ENCODE measurements at places on chromosomes 4 and X. TPM values are rescaled to one million over a fixed set of nuclear protein-coding genes. Genes with fewer than 3 reads are reported as not detected.

GRCh38 chrX:150871341-150871811 lies 27.1 kb downstream of the CD99L2 start:
- DNase-seq = no peak

- no peak for DNase-seq
Observed at GRCh38 chr4:61425315-61425714, 225.2 kb downstream of the ADGRL3 start.

- DNase-seq = peak; percentile 29
Observed at GRCh38 chr4:150289198-150289597, 211.0 kb downstream of the DCLK2 start.

GRCh38 chrX:150899191-150899757 lies 806 bp upstream of the CD99L2 start:
- peak; percentile 26 for DNase-seq

DNA sequence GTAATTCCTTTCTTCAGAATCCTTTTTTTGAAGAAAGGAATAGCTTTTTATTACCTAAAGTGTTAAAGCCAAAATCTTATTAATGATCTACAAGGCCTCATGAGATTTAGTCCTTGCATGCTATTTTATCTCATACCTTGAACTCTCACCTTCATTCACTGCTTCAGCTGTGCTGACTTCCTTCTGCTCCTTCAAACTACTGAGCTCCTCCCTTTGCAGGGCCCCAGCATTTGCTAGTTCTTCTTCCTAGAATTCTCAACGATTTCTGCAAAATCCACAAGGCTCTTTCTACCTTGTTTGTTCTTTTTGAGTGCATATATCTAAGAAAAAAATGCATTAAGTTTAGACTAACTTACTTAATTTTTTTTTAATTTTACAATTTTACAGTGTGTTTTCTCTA lies 619.5 kb downstream of the EPHA5 start:
- DNase-seq = no peak

DNA sequence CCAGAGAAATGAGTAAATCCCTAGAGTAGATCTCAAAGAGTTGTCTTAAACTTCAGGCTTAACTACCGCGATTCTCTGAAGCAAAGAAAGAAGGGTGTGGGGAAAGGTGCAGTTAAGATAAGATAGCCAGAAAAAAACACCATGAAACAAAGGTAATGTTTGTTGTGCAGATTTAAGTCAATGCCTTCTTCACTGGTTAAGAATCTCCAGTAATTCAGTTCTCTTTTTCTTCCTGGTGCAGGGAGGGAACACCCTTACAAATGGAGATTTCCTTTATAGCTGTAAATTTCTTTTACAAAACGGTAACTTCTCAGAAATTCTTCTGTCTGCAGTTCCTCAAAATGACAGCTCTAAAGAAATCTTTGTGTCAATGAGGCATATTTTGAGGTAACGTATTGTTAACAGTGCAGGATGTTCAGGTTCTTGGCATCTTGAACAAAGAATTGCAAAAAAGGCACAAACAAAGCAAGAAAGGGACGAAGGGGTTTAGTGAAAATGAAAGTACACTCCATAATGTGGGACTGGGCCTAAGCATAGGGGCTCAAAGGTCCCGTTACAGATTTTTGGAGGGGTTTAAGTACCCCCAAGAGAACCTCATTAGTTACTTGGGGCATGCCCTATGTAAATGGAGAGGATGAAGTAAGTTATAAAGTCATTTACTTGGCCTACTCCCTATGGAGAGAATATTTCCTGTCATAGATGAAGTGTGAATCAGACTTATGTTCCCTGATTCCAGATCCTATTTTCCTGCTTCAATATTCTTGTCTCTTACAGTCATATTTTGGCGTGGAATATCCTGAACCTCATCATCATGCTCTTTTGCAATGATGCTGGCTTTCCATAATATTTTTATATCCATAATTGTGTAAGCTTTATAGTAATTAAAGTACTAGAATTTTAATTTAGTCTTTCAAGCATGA lies 492.0 kb downstream of the PCDH11X start:
- DNase-seq = no peak

GRCh38 chr4:25165916-25166315 lies 5.7 kb upstream of the SEPSECS start:
- no peak for DNase-seq

DNA sequence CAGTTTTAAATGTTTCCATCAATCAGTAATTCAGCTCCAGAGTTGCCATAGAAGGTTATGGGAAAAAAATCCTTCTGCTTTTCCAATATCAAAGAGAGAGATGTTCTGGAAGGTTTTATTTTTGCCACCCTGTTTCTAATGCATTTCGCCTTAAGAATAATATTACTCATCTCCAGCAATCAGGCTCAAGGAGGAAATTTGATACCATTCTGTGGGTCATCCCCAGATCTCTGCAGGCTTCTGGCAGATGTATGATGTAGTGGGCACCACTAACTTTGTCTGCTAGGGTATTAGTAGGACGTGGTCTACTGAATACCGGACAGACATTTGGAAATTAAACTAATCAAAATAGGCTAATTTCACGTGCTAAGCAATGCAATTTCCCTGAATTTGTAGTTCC lies 645.4 kb upstream of the TENM3 start:
- no peak for DNase-seq

- no peak for DNase-seq
Observed at GRCh38 chr4:82528868-82529267, 32.9 kb downstream of the TMEM150C start.

GRCh38 chr4:150818661-150819060 lies 196.4 kb downstream of the LRBA start:
- DNase-seq = no peak

DNA sequence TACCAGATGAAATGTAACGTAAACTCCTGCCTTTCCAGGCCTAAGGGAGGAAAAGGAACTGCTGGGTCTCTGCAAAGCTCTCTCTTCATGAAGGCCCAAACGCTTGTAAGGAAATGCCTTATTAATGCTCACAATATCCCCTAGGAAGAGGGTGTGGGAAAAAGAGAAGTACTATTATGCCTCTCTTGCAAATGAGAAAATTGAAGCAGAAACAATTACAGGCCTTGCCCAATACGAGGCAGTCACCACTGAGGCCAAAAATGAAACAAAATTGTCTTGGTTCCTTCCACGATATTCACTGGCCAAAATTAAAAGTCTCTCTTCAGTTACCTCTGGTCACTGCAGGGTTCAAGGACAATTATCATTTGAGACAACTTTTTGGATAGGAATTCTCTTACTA lies 3.2 kb downstream of the SCARB2 start:
- DNase-seq = no peak

GRCh38 chrX:68997911-68998310 lies 167.3 kb downstream of the PJA1 start:
- DNase-seq = no peak

DNA sequence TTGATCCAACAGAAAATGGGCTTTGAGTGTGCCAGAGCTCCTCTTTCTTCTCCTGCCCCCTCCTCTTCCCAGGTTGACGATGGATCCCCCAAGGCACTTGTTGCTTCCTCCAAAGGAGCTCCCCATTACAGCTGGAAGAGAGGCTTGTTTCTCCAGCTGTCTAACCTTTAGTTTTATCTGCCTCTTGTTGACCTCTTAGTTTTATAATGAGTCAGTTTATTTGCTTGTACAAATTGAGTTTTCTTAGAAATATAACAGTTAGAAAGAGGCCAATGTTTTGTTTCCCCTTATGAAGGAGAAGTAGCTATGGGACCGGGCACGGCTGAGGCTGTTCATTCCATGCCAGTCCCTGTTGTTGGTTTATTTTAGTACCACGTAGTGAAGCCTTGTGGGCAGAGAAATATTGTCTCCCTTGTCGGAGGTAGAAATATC lies 158.2 kb downstream of the SPRY1 start:
- DNase-seq = no peak

DNA sequence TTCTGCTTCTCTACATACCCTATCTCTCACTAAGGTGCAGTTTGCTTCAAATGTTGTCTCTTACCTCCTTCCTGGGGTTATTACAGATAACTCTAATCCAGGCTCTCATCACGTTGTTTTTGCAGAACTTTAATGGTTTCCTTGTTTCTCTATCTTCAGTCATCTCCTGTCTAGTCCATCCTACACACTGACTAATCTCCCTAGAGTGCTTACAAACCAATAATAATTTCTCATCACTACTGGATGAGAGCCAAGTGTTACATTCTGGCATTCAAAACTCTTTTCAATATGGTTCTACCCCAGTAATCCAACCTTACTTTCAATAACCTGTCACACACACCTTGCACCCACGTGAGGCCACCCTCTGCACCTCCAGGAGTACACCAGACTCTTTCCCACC lies 86.1 kb downstream of the SYNPO2 start:
- DNase-seq = no peak

GRCh38 chr4:71460371-71460770 lies 121.6 kb downstream of the SLC4A4 start:
- DNase-seq = no peak

DNA sequence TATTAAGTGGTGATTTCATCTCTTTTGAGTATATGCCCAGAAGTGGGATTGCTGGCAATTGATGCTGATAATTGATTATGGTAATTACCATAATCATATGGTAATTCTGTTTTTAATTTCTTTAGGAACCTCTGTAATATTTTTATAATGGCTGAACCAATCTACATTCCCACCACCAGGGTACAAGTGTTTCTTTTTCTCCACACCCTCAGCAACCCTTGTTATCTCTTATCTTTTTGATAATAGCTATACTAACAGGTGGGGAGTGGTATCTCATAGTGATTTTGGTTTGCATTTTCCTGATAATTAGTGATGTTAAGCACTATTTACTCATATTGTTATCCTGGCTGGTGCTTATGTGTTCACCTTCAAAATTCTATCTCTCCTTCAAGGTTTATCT lies 212.6 kb downstream of the FMR1NB start:
- no peak for DNase-seq

GRCh38 chr4:4923201-4923600 lies 63.7 kb downstream of the MSX1 start:
- DNase-seq = no peak

GRCh38 chrX:1451661-1452515 lies 821 bp downstream of the ASMTL start:
- no peak for DNase-seq

DNA sequence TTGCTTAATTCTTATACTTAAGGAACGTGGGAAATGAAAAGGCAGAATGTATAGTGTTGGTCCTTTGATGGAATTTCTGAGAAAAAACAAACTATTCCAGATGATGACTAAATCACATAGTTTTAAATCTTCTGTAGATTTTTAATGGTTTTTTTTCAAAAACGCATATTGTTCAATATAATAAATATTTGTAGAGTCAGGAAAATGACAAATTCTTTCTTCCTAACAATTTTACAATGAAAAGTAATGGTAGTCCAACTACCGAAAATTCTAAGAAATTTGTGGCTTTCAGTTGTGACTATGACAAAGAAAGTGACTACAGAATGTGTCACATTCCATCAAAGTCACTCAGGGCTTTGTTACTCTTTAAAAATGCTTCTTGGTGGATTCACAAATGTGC lies 164.8 kb upstream of the PITX2 start:
- DNase-seq = no peak

GRCh38 chrX:15781961-15782699 lies 8.2 kb upstream of the ZRSR2 start:
- DNase-seq = no peak

The ALAS2 gene
- total RNA-seq = 4.6 TPM

The FAM149A gene
- under 0.01 TPM for total RNA-seq

The MAGEC2 gene
- total RNA-seq = not detected

The CA5B gene
- 41.5 TPM for total RNA-seq

The PRRG3 gene
- total RNA-seq = not detected

The TMEM154 gene
- total RNA-seq = 2.2 TPM

The GLRB gene
- 0.81 TPM for total RNA-seq

All from hematopoietic multipotent progenitor cell (in vitro differentiated cells).